ENCODE measurements at places on chromosomes 4 and X.

DNA sequence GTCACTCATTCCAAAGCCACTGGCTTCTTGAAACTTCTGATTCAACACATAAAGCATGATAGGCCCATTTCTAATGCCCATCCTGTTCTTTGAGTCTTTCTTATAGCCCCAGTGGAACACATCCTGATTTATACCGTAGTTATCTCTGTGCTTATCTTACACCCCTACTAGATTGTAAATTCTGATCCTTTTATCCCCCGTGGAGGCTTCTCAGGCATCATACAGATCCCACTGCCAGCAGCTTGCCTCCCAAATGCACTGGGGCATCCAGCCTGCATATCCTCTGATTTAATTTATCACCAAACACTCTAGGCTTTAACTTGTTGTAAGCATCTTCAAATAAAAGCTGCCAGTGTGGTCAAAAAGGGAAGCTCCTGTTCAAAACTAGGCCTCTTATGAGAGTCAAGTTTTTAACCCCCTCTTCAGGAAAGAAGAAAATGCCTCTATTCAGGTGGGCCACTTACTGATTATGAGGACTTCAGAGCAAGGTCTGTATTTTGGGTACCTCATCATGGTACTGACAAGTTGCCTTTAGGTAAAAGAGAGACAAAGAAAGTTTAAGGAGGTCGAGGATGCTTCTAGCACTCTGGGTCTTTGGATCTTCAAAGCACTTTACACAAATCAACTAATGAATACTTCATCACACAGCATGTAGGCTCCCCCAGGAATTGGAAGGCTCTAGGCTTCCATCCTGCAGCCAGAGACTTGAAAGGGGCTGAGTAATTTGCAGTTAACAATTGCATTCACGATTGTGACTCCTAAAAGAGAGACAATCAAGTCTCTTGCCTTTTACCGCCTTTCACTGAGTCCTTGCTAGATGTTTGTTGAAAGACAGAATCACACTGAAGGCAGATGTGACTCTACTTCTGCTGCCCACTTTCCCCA lies 95.8 kb upstream of the LDB2 start:
- no peak for DNase-seq

GRCh38 chrX:10175319-10175871 lies 18.6 kb downstream of the CLCN4 start:
- DNase-seq, result no peak

- no peak for DNase-seq
Observed at GRCh38 chr4:93103042-93103441, 725.5 kb upstream of the ATOH1 start.

DNA sequence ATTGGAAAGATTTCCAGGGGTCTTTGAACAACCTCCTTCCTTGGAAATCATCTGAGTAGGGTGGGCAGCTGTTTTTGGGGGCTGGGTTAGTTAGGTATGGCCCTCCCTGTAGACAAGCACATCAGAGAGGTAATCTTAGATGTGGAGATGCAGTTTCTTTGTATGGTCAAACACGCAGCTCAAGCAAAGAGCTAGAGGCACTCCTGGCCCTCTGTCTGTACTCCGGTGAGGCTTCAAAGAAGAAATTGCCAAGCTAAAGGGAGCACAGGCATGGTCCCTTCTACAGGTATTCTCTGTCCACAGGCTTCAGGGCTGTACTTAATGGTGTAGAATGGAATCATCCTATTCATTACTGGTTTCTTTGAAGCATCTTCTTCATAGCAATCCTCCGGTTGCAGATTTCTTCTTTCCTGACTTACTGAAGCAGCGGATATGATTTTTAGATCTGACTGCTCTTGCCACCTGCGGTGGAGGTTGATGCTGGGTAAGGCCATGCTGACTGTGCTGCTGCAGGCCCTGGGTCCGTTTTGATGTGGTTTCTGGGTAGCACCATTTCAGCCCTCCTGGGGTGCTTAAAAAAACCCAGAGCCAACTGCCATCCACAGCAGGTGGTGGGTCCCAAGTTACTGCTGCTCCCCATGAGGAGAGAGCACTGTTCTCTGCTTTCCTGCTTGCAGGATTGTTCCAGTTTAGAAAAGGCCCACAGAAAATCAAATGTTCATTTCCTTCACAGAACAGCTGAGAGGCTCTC lies 318.9 kb upstream of the GATB start:
- no peak for DNase-seq

- DNase-seq, result no peak
Observed at GRCh38 chrX:20529301-20529700, 262.6 kb upstream of the RPS6KA3 start.
